ENCODE measurements at places on chromosomes 2 and 18. TPM values are rescaled to one million over a fixed set of nuclear protein-coding genes. Genes with fewer than 3 reads are reported as not detected.

DNA sequence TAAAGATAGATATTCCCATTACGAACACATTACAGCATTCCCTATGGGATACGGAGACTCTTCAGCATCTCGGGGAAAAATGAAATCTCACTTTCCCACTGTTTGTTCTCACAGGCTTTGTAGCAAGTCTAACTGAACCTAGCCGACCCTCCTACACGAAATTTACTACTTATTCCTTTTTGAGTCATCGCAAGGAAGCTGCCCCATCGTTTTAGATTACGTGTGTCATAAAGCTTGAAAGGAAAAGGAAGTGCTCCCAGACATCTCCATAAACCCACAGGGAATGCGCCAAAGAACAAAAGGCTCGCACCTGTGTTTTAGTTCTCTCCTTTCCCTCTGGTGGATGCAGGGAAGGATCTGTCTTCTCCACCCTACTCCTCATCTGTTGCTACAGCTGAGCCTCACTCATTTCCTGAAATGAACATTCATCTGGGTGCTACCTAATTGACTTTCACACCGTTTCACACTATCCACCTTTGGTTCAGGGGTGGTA, 76.2 kb upstream of the STK39 start:
- DNase-seq: no peak

DNA sequence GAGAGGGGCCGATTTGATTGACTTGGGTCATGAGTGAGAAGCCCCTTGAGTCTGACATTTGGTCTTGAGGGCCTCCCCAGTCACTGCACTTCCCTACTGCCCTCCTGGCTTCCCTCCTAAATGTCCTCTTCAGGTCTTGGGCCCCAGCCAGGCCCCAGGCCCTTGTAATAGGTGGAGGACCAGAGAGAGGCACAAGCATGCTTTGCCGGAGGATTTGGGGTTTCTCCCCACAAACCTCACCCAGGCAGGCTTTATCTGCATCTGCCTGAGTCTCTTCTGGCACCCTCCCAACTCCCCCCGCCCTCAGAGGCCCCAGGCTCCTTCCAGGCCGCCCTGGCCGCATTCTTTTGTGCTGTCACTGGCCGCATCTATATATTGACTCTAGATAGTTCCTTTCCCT, 270.7 kb downstream of the HAUS1 start:
- DNase-seq: no peak

GRCh38 chr2:241091734-241092445, 10.2 kb downstream of the MTERF4 start:
- no peak for DNase-seq

DNA sequence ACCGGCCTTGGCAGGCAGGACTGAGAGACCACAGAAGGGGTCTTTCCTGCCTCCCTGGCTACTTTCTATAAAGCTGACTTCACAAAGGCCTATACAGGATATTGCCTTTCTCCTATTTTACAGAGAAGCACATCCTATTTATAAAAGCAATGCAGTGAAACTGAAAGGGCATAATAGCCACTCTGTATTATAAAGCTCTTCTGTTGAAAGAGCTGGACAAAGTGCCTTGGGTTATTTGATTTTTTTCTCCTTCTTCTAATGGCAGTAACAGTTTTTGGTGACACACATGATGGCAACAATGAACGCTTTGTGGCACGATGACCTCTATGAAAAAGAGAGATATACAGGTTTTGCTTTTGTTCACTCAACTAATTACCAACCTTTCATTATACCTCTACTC, 281.1 kb downstream of the ZNF516 start:
- no peak for DNase-seq

DNA sequence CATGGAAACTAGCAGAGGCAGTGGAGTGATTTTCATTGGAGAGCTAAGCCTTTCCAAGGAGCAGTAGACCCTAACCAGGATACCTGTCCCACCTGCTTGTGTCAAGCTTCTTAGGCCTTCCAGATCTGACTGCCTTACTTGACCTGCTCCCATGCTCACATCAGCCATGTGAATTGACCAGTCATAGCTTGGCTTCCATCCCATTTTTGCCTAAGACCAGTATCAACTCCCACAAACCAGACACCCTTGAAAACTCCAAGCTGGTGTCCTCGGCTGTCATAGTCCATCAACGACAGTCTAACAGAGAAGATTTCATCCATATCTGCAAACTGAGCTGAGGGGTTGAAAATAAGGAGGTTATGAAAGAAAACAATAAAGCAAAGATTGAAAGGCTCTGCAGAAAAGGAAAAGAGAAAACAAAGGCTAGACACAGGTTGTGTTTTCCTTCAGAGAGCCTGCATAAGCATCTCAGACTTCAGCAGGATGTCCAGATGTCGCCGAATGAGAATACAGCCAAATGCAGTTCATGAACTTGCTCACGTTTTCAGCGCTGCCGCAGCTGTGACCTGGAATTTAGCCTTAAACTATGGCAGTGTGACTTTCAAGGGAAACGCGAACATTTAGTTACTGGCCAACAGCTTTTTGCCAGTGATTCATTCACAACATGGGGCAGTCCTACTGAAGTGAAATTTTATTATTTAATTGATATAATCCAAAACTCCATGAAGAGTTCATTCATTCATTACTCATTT, 868.1 kb upstream of the ID2 start:
- DNase-seq: peak; percentile 12

GRCh38 chr18:74796841-74797576, 199.3 kb downstream of the ZNF407 start:
- peak; percentile 79 for DNase-seq

DNA sequence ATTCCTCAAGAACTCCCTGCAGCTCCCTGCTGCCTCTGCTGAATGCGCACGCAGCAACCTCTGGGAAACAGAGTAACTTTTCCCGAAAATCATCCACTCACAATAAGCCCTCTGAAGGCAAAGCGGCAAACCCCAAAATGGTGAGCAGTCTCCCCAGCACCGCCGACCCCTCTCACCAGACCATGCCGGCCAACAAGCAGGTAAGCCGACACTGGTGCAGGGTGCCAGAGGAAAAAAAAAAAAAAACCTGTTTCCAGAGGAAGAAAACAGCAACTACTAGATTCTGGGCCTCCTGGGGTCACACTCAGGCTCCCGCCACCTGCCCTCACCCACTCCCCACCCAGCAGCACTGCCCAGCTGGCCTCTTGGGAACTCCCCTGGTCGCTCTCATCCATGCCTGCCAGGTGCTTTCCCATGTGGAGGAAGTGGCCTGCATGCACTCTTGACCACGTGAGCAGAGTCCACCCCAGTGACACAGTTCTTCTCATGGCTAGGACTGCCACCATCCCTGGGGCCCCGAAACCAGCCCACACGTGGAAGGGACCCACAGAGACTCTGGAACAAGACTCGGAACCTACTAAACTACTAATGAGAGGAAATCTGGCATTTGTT, 36.9 kb downstream of the KCTD18 start:
- no peak for DNase-seq

Gene FN1
- total RNA-seq: 7,693 TPM

GRCh38 chr2:101809698-101810097, 112.2 kb downstream of the MAP4K4 start:
- peak; percentile 77 for DNase-seq

- peak; percentile 9 for DNase-seq
These were observed 76.4 kb upstream of the CABLES1 start for GRCh38 chr18:23058746-23059415.

- no peak for DNase-seq
These were observed 40.3 kb downstream of the CRIM1 start for GRCh38 chr2:36395866-36396265.

DNA sequence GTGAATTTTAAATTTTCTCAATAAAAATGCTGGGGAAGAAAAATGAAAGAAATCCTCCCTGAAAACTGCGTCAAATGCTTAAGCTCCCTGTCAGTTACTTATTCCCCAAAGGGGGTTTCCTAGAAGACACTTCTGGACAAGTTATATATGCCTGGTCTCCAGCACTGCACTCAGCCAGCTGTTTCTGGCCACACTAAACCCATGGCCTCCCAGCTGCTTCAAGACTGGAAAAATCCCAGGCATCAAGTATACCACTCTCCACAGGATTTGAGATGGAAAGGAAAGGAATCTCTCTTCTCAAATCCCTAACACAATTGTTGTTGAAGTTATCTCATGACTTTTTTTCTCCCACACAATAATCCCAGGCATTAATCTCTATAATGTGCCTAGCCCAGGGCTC, 245.7 kb downstream of the NBAS start:
- no peak for DNase-seq

Gene GALNT5
- 73.6 TPM for total RNA-seq

- DNase-seq: peak; percentile 64
These were observed 39.5 kb upstream of the TFPI start for GRCh38 chr2:187593697-187594096.

Gene FTCDNL1
- total RNA-seq: 0.18 TPM

Gene GRHL1
- 0.56 TPM for total RNA-seq

DNA sequence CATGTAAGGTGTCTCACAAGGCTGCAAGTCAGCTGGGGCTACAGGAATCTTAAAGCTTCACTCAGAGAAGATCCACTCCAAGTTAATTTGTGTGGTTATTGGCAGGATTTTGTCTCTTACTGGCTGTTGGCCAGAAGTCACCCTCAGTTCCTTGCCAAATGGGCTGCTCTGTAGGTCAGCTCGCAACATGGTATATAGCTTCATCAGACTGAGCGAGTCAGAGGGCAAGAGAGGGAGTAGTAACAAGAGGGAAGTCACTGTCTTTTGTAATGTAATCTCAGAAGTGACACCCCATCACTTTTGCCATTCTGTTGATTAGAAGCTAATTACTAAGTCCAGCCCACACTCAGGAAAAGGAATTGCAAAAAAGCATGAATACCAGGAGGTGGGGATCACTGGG, 119.5 kb downstream of the LRRTM1 start:
- no peak for DNase-seq

DNA sequence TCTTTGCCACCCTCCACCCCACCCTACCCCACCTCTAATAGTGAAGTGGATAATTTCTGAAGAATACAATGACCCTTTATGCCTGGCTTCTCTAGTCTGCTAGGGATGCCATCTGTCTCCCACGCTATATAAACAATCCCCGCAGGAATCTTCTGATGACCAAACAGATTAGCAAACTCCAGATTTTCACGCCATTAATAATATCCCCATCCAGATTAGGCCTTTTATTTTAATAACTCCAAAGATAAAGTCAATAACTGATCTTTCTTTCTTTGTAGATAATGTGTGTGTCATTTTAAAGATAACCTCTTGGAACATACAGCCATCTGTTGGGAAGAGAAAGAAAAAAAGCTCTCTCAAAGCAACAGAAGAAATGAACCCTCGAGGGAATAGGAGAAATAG, 47.9 kb upstream of the CCDC150 start:
- no peak for DNase-seq

GRCh38 chr18:44539926-44540325, 140.8 kb upstream of the SETBP1 start:
- DNase-seq: no peak

GRCh38 chr2:176138526-176138922, 9.0 kb downstream of the HOXD8 start:
- no peak for DNase-seq

DNA sequence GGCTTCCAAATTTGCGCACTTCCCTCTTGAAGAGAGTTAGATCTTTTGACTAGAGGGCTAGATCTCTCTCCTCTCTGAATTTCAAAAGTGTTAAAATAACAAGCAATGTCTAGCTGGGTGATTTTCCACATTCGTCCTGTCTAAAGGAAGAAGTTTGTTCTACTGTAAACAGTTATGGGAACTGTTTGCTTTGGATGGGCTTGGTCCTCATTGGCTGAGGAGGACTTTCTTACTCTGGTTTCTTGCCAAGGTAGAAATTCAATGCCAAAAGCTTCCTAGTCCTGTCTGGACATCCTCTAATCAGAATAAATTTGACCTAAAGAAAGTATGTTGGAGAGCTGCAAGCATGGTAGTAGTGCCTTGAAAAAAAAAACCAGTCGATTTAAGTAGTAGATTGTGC, 47.4 kb upstream of the RAPH1 start:
- DNase-seq: peak; percentile 75

- DNase-seq: no peak
These were observed 85.7 kb upstream of the EPAS1 start for GRCh38 chr2:46211461-46211860.

- DNase-seq: no peak
These were observed 399.7 kb upstream of the ID2 start for GRCh38 chr2:8281950-8282857.

GRCh38 chr18:43692099-43692690, 414.9 kb upstream of the SYT4 start:
- peak; percentile 55 for DNase-seq

DNA sequence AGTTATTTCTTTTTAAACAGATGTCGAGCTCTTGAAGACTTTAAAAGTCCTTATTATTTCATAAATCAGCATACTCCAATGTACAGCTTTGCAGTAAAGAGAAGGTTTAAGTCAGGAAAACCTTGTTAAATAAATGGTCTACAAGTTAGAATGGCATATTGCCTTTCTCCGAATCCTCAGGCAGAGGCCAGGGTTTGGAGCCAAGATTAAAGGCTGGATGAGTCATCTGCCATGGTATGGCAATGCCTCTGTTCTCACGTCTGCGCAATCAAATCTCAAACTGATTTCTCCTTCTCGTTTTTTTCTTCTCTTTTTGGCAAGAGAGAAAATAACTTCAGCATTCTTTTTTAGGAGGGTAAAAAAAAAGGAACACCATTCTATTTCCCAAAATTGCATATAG, 5.6 kb upstream of the KCNJ3 start:
- no peak for DNase-seq

Gene IL1F10
- total RNA-seq: not detected

Gene AKAIN1
- not detected for total RNA-seq

- DNase-seq: no peak
These were observed 12.1 kb downstream of the PSD4 start for GRCh38 chr2:113185664-113186432.

Gene LIMS4
- 2.5 TPM for total RNA-seq

Gene CHST9
- total RNA-seq: not detected

DNA sequence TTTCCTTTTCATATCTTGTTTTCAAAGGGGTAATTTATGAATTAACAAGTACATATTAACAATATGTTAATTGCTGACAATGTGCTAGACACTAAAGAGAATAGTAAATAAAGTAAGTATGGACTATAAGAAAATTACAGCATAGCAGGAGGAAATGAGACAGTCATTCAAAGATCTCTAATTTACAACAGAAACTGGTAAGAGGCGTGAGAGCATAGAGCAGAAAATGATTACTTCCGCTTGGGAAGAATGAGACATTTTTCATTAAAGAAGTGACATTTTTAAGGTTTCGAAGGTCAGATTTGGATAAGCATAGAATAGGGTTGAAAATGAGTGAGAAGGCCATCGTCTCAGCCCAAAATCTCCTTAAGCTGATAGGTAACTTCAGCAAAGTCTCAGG, 184.4 kb upstream of the SESTD1 start:
- no peak for DNase-seq

- DNase-seq: peak; percentile 4
These were observed 1029.1 kb upstream of the KLHL29 start for GRCh38 chr2:22355816-22356433.
